ENCODE measurements at places on chromosomes 7 and 10.
A peak's percentile ranks its signal among the peaks of the same experiment; 100 is the strongest.

DNA sequence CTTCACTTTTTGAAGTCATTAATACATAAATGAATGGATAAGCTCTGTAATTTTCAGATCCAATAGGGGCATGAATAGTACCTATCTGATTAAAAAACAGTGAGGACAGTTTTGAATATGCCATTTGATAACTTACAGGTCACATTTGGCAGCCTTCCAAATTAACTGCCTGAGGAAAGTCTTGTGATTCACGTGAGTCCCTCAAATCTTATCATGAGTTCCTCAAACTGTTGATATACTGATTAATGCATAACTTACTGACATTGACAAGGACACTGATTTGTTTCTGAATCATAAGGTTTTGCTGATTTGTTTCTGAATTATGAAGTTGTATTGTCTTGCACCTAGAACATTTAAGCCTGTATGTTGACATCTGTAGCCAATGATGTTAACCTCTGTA lies 55.1 kb downstream of the ANKMY2 start:
- DNase-seq = no peak

- no peak for DNase-seq
Observed at GRCh38 chr7:40282858-40283257, 148.1 kb downstream of the SUGCT start.

DNA sequence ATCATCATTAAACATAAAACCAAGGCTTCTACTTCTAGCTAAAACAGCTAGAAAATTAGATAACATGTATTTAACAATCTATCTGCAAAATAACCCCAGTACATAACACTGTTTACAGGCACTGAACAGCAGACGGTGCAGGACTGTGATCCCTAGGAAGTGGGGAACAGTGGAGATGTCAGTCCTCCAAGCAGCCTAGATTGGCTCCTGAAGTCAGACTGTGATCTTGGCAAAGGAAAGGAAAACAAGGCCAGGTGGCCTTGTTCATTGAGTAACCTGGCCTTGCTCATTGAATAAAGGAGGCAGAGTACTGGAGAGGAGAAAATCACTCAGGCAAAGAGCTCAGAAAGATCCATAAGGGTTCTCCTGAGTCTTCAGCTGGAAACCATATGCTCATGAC lies 77.7 kb upstream of the DIP2C start:
- DNase-seq = peak; percentile 96

DNA sequence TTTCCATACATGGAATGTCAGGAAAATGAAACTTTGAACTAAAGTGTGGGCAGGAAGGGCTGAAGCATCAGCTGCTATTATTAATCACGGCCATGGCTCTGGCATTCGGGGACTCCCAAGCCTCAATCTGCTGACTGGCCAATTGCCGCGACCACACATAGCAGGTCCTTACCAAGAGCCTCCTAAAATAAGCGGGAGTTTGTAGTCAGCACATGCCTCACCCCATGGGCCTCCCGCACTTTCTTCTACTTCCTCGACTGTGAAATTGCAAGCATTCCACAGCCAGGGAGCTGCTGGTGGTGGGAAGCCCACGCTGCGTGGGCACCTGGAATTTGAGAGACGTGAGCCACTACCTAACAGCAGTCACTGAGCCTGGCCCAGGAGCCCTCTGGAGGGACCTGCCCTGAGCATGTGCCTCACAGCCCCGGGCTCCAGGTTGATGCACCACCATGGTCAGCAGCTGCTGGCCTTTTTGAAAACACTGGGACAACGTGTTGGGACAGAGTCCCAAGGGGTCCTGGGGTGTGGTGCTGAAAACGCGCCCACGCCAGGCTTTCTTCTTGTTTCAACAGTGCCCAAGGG lies 211.4 kb downstream of the TNS3 start:
- no peak for DNase-seq

- DNase-seq = no peak
Observed at GRCh38 chr7:114921631-114922025, 266 bp upstream of the MDFIC start.

DNA sequence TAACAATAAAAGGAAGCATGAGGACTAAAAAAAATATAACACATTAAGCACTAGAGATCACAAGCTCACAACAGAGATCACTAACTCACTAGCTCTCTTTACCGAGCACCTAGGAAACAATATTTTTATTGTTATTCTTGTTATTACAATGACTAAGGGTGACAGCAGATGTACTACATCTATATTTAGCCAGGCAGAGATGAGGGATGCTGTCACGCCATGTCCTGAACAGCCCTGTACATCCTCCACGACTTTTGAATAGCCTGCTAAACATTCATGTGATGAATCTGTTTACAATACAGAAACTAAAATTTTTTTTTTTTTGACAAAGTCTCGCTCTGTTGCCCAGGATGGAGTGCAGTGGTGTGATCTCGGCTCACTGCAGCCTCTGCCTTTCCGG lies 22.7 kb downstream of the FAM133B start:
- DNase-seq = no peak

DNA sequence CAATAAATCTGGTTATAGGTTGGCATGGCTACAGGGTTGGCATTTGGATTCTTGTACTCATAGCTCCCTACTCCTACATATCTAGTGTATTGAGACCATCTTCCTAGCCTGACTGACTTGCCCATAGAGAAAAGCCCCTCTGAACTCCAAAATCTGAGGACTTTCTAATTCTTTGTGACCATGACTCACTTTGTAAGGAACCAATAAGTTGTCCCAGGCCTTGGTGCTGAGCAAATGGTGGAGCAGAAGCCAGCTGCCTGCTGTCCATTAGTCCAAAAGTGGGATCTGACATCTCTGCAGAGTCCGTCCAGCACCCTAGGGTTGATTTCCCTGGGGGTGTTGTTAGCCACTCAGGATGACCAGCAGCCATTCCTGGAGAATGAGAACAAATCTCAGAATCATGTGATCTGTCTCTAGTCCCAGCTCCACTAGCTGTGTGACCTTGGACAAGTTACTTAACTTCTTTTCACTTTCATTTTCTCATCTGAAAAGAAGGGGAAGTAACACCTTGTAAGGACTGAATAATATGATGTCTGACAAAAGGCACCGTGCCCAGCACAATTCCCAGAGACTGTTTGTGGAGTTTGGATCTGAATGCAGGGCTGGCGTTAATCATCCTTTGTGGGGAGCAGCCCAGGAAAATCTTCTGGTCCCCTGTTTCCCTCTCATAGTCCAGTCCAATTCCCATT lies 44.1 kb downstream of the MTURN start:
- DNase-seq = no peak

DNA sequence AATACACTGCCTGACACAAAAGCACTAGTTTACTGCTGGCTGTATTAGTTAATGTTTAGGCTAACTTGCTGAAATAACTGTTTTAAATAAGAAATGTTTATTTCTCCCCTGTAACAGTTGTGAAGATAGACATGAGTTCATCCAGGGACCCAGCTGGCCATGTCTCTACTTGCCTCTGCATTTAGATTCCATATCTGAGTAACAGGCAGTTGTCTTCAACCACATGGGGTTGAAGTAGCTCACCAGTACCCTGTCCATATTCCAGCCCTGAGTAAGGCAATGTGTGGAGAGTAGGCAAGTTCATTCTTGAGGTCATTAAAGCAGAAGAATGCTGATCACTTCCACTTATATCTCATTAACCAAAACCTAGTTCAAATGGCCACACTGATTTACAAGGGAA lies 31.1 kb upstream of the RSBN1L start:
- no peak for DNase-seq

GRCh38 chr7:137276189-137276588 lies 67.3 kb downstream of the PTN start:
- no peak for DNase-seq

DNA sequence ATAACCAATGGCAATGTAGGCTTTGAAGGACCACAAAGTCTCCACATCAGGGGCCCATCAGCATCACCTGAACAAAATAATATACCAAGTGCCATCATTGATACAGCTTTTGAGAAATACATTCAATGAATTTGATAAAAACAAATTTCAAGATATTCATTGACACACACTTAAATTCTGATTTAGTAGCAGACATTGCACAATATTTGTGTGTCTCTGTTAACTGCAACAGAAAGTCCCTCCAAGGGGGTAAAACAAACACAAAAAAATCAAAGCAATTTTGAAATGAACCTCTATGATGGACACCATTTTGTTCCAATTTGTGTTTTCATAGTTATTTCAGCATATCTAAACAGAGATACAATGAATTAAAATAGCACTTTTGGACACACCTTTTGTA lies 86.8 kb upstream of the RSU1 start:
- DNase-seq = no peak

DNA sequence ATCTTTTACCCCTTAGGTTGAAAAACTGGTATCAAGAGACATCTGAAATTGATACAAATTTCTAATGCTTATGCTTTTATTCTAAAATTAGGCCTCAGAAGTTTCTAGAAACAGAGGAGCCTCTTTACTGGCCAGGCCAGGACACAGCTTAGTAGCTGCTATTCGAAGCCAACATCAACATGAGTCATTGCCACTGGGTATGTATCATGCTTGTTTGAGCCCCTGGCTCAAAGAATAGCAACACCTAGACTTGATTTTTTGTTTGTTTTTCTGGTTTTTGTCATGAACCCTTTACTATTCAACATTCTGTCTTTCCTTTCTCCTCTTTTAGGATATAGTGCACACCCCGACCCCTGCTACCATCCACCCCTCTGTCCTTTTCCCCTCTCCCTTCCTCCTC lies 90.9 kb upstream of the STK17A start:
- DNase-seq = no peak

GRCh38 chr7:129238546-129238945 lies 13.7 kb downstream of the AHCYL2 start:
- no peak for DNase-seq

All from NCI-H2171 treated with DMSO at 0.1 percent for 48 hours (cell line).